ENCODE measurements at places on chromosomes 12 and 14.

GRCh38 chr12:12720672-12721161 lies 3.5 kb downstream of the CDKN1B start:
- peak; percentile 44 for DNase-seq

GRCh38 chr12:9147461-9147860 lies 31.7 kb upstream of the A2M start:
- no peak for DNase-seq

DNA sequence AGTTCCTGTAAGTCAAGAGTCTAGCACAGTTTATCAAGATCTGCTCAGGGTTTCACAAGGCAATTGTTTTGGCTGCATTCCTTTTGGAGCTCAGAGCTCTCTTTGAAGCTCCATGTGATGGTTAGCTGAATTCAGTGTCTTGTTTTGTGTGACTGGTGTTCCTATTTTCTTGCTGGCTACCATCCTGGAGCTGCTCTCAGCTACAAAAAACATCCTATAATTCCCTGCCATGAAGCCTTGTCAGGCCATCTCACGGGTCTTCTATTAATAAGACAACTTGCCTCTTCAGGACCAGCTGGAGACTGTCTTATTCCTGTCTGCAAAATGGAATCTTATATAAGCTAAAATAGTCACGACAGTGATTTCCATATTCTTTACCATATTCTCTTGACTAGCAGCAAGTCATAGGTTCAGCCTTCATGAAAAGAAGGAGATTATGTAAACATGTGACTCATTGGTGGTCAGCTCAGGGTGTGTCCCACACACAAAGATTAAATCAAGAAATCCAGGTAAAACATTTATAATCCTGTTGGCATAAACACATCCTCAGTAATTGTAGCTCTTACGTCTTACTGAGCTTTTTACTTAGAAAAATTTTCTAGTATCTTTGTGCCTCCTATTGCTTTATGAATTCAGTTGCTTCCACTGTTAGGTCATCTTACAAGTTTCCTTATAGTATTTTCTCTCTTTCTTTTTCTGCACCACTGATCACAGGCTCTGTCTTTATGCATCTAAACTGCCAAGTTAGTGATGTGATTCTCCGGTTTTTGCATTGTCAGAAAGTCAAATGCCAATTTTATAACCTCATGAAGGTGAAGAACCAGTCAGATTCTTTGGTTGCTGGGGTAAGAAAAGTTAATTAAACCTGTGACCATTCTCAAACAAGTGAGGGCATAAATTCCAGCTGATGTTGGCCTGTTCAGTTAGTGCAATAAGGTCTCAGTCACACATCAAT lies 378.5 kb upstream of the MGAT4C start:
- DNase-seq = no peak

DNA sequence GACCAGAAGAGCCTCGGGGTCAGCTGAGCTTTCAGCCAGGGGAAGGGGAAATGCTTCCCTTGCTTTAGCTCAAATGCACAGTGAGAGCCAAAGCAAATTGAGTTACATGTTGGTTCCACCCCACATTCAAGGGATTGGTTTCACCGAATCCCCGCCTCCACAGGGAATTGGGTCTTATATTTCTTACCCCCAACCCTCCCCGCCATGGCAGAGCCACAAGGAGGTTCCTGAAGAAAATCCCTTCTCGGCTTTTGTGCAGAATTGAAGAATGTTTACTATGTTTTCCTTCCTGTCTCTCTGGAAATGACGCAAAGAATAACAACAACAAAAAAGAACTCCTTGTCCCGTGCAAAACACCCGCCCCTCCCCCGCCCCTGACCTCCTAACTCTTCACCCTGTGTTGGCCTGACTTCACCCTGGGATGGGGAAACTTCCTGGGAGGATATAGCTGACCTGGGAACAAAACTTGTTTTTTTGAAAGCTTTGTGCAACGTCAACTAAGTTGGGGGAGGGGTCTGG lies 21.9 kb upstream of the CIPC start:
- DNase-seq = no peak

- DNase-seq = no peak
Measured at GRCh38 chr12:41777064-41777790, 367.4 kb downstream of the GXYLT1 start.

DNA sequence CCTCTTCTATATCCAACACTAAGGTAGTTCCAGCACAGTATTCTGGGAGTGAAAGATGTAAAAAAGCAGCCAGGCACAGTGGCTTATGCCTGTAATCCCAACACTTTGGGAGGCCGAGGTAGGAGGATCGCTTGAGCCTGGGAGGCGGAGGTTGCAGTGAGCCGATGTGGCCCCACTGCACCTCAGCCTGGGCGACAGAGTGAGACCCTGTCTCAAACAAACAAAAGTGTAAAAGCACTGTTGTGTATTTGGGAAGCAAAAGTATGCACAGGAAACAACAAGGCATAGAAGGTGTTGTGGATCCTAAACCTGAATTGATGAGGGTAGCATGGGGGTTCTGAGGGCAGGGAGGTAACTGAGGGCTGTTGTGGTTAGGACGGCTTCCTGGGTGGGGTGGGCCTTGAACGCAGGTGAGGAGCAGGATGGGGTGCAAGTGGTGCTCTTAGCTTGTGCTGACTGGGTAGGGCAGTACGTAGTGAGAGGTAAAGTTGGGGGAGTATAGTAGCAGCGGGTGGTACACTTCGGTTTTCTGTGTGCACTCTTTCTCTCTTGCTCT lies 64.2 kb downstream of the RASSF3 start:
- DNase-seq = peak; percentile 33

DNA sequence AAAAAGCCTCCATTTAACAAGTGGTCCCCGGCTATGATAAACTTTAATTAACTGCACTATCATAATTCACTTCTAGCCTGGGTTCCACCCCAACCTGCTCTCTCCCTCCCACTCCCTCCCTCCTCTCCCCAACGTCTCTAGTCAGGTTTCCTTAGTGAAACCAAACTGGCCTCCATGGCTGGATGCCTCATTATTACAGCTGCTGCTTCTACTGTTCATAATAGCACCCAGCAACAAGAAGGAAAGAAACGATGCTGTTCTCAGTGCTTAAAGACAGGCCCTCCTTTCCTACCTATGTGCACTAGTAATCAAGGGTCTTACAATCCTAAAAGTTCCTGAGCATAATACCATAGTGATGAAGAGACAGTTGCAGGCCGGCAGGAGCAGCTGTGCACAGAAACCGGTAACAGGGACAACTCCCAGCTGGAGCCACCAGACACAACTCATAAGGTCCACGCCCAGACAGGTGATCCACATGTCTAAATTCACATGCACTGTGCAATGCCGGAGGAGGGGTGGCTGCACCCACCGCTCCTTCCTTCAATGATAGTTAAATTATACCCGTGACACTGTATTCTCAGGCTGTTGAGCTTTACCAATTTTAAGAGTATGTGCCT lies 6.2 kb downstream of the IRF2BPL start:
- DNase-seq = no peak

GRCh38 chr12:130686511-130686991 lies 29.5 kb downstream of the RIMBP2 start:
- no peak for DNase-seq

DNA sequence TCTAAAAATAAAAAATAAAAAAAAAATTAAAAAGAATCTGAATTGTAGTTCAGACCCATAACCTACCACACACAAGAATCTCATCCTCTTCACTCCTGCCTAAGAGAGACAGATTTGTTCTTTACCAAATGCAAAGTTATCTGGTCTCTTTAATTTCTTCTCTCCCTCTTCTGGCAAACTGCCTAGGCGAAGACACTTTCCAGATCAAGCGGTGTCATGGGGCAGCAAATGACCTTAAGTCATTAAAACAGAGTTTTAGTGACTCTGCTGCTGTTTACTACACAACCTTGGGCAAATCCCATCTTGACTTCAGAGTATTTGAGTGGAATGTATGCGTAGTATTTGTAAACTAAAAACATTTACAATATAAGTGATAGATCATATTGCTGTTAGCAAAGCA lies 60.9 kb upstream of the NID2 start:
- DNase-seq = no peak

GRCh38 chr14:61611880-61612630 lies 83.3 kb upstream of the HIF1A start:
- no peak for DNase-seq
